Stomach (tissue), 19 donors: ENCODE measurements at places on chromosomes 12 and 14. TPM values are rescaled to one million over a fixed set of nuclear protein-coding genes. Genes with fewer than 3 reads are reported as not detected.

Gene FGD6
- 15.4 TPM for total RNA-seq

Gene CMA1
- total RNA-seq = not detected

DNA sequence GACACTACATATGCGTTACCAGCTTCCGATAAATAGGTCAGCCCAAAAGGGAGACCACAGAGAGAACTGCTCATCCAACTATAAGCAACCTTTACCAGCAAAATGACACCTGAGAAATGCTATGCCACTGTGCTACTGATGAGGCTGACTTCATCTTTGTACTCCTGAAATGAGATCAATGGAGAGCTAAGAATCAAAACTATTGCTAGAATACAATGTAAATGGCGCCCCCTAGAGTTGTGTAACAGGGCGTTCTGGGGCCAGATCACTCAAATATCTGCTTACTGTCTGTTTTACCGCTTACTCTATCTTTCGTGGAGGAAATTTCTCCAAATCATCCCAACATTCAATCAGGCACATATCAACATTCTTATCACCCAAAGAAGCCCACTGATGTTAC lies 4.6 kb downstream of the ZNF384 start:
- DNase-seq = peak; percentile 51

GRCh38 chr14:24694680-24695079 lies 60.7 kb upstream of the GZMB start:
- DNase-seq = no peak

DNA sequence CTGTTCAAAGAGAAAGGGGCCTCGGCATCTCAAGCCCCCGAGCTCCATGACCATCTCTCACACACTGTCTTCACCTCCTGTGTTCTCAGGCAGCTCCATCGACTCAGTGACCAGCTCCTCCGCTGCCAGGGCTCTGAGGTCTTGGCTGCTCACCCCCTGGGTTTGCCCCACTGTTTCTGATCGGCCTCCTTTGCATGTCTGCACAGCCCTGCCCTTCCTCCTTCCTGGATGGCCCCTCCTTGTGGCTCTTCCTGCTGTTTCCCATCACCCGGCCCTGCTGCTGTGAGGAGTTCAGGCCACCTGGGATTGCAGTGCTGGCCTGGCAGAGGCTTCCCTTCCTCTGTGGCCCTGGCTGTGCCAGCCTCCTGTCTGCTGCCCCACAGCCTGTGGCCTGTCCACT lies 38.1 kb upstream of the PIWIL1 start:
- no peak for DNase-seq

DNA sequence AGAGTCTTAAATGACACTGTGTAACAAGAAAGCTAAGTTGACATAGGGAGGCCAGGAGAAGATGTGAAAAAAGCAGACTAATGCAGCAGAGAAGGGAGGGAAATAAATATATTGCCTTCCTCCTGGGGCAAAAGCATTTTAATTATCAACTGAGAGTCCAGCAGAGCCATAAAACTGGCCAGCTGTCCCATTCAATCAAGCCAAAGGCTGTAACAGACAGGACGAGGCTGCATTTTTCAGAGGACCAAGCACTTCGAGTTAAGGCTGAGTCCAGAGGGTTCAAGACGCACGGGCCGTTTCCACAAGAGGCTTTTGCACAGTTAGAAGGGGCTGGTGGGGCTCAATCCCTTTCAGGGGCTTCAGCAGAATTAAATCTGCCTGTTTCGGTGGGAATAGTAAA lies 20.4 kb downstream of the MAP3K9 start:
- no peak for DNase-seq

Gene ANKRD33
- total RNA-seq = not detected

DNA sequence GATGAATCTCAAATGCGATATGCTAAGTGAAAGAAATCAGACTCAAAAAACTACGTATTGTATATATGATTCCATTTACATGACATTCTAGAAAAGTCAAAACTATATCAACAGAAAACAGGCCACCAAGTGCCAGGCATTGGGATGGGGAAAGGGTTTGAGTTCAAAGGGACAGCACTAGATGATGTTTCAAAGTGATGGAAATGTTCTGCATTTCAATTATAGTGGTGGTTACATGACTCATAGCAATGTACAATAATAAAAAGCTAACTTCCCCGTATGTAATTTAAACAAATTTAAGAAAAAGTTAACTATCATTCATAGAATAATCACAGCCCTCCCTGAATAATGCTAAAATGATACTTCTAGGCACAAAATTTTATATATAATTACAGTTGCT lies 13.5 kb downstream of the HECTD1 start:
- no peak for DNase-seq
